Aorta (tissue), 5 donors: ENCODE measurements at places on chromosomes 12 and 14. TPM values are rescaled to one million over a fixed set of nuclear protein-coding genes. Genes with fewer than 3 reads are reported as not detected.

ZNF664 gene
- total RNA-seq, result 57.7 TPM

GPR84 gene
- total RNA-seq, result 1.9 TPM

TMEM229B gene
- total RNA-seq, result 2.2 TPM

HOXC12 gene
- 0.45 TPM for total RNA-seq

TSPAN8 gene
- total RNA-seq, result 7.5 TPM

DPF3 gene
- total RNA-seq, result 0.65 TPM

ANKS1B gene
- 37.0 TPM for total RNA-seq

EAPP gene
- total RNA-seq, result 32.2 TPM

ENTPD5 gene
- 12.1 TPM for total RNA-seq

TSPAN19 gene
- not detected for total RNA-seq

SLC17A8 gene
- total RNA-seq, result not detected

RAD51AP1 gene
- total RNA-seq, result 2.8 TPM

RHEBL1 gene
- 1.1 TPM for total RNA-seq

NUP107 gene
- 36.0 TPM for total RNA-seq

SCN8A gene
- total RNA-seq, result 0.48 TPM

SAMD15 gene
- 0.42 TPM for total RNA-seq

NEUROD4 gene
- total RNA-seq, result not detected

SLCO1C1 gene
- 4.3 TPM for total RNA-seq

PRB2 gene
- total RNA-seq, result not detected

CMA1 gene
- 2.8 TPM for total RNA-seq

LRRC43 gene
- total RNA-seq, result not detected

NKX2-1 gene
- not detected for total RNA-seq

NXPH4 gene
- 0.55 TPM for total RNA-seq

L3HYPDH gene
- total RNA-seq, result 31.4 TPM
